ENCODE measurements at places on chromosomes 7 and 10.

DNA sequence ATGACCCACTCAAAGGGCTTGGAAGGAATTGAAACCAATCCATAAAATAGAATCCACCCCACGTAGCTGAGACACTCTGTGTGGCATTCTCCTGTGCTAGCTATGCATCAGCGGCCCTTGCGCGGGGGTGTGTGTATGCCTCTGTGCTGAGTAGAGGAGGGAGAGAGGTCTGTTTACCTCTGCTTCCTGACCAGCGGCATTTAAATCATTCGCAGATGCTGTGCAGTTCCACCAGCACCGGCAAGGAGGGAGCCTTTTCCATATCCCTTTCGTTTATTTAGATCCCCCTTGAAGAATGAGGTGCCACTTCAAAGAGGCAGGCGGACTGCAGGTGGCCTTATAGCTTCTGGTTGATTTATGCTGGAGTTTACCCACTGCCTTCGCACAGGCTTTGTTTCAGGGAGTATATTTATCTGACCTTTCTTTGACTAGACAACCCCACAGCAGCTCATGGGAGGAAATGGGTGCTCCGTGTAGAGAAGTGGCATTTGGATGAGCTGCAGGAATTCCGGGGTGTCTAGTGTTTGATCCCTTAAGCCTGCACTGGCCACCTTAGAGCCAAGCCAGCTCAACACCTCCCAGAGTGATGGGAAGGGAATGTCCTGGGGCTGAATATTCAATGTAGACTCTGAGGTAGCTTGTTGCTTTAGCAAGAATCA lies 11.4 kb downstream of the C10orf53 start:
- no peak for DNase-seq

- DNase-seq = no peak
Measured at GRCh38 chr10:133196221-133196915, 33.6 kb upstream of the UTF1 start.

- DNase-seq = no peak
Measured at GRCh38 chr10:131549116-131549515, 237.6 kb upstream of the TCERG1L start.

- no peak for DNase-seq
Measured at GRCh38 chr10:100653957-100654781, 91.2 kb upstream of the PAX2 start.

Measured in stimulated activated CD8-positive, alpha-beta memory T cell treated with anti-CD3 and anti-CD28 coated beads, Interleukin-4, amount 100 ng/mL, for 4 hours (primary cell).